ENCODE measurements at places on chromosomes 11 and 22.

GRCh38 chr22:29756341-29756740 lies 10.5 kb downstream of the ZMAT5 start:
- no peak overlapping the region for H3K27ac ChIP-seq
- no peaks in the 10 kb centered on the region for H3K27me3 ChIP-seq
- H3K4me1 ChIP-seq: no peaks in the 10 kb centered on the region
- H3K4me3 ChIP-seq: no peak overlapping the region
- DNase-seq: no peak

GRCh38 chr11:103483996-103484395 lies 374.8 kb downstream of the DYNC2H1 start:
- H3K4me3 ChIP-seq: no peak overlapping the region
- no peaks in the 10 kb centered on the region for H3K27me3 ChIP-seq
- H3K4me1 ChIP-seq: no peaks in the 10 kb centered on the region
- H3K36me3 ChIP-seq: no peaks in the 10 kb centered on the region

GRCh38 chr11:24357620-24358410 lies 139.0 kb upstream of the LUZP2 start:
- no peak overlapping the region for H3K4me3 ChIP-seq
- no peak overlapping the region for H3K27ac ChIP-seq
- DNase-seq: no peak
- no peaks in the 10 kb centered on the region for H3K36me3 ChIP-seq
- no peaks in the 10 kb centered on the region for H3K4me1 ChIP-seq

GRCh38 chr11:77472991-77473800 lies 698 bp downstream of the PAK1 start:
- peak overlapping the region; percentile 56 for H3K4me3 ChIP-seq
- no peaks in the 10 kb centered on the region for H3K4me1 ChIP-seq
- no peaks in the 10 kb centered on the region for H3K27me3 ChIP-seq

DNA sequence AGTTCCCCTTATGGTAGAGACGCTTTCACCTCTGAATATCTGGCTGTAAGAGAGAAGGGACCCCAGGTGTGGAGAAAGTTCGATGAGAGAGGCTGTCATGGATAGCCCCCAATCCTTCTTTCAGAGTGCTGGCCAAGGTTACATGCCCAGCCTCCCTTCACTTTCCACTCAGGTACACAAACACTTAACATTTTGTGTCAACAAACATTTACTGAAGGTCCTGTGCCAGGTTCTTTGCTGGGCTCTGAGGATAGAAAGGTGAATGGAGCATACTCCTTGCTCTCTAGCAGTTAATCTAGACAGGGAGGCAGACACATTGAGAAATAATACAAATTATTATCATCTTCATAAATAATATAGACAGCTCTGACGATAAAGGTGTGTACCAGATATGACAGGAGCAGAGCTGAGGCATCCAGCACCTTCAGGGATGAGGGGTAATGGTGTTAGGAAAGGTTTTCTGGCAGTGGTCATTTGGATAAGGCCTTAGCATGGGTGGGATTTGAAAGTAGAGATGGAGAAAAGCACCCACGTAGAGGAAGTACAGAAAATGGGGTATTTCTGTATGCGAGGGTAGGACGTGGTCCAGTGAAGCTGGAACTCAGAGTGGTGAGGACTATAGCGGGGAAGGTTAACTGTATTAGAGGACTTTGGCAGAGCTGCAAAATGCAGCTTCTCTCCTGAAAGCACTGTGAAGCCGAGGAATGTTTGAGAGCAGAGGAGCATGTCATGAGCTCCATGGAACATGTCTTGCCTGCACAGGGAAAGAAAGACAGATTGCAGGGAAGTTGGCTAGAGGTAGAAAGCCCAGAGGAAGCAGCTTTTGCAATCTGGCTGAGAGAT lies 19.6 kb downstream of the PPFIBP2 start:
- H3K27me3 ChIP-seq: peaks cover 5% of the 10 kb centered on the region
- DNase-seq: no peak
- no peaks in the 10 kb centered on the region for H3K4me1 ChIP-seq
- no peaks in the 10 kb centered on the region for H3K36me3 ChIP-seq
- H3K4me3 ChIP-seq: no peak overlapping the region

GRCh38 chr22:35950262-35950661 lies 78.4 kb downstream of the RBFOX2 start:
- H3K36me3 ChIP-seq: no peaks in the 10 kb centered on the region
- H3K27me3 ChIP-seq: no peaks in the 10 kb centered on the region
- H3K4me3 ChIP-seq: no peak overlapping the region
- DNase-seq: no peak

DNA sequence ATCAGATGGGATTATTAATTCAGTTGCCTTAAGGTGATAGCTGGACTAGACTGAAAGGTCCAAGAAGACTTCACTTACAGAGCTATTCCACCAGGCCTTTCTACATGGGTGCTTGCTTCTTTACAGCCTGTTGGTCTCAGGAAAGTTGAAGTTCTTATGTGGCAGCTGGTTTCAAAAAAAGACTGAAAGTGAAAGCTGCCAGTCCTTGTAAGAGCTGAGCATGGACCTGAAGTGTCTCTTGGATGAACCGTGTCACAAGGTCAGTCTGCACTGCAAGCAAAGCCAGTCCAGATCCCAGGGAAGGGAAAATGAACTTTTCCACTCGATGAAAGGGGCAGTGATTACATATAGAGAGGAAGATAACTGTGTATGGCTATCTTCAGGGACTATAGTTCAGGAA lies 201.5 kb upstream of the LUZP2 start:
- no peak for DNase-seq
- no peaks in the 10 kb centered on the region for H3K36me3 ChIP-seq
- H3K27ac ChIP-seq: no peak overlapping the region
- no peak overlapping the region for H3K4me3 ChIP-seq
- H3K27me3 ChIP-seq: no peaks in the 10 kb centered on the region
- no peaks in the 10 kb centered on the region for H3K4me1 ChIP-seq

DNA sequence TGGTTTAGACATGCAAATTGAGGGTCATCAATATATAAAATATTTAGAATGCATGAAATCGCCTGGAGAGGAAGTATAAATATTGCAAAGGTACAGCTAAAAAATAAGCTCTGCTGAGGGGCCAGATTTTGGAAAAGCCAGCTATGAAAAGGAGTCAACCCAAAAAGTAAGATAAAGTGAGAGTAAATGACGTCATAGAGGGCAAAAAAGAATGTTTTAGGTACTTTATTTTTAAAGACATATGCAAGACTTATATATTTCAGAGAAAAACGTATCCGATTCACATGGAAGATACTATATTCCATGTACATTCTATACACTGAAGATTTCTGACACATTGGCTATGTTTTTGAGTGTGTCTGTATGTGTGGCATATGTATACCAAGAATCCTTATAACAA lies 13.6 kb downstream of the GRM5 start:
- no peak overlapping the region for H3K4me3 ChIP-seq
- no peak for DNase-seq
- no peaks in the 10 kb centered on the region for H3K36me3 ChIP-seq
- no peaks in the 10 kb centered on the region for H3K4me1 ChIP-seq

DNA sequence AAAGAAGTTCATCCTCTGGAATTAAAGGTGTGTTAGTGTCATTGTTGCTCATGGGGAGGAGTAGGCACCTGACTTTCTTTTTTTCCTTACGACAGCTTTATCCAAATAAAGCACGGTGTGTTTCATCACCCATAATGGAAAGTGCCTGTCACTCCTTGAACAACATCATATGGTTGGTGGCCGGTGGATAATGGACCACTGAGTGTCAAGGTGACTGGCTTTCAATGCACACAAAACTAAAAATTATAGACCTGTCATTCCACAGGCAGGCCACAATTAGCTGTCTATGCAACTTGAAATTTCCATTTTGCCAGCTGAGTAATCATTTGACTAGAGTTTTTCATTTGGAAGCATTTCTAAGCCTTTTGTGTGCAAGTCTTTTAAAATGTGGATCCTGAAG lies 45.0 kb upstream of the MPPED2 start:
- no peaks in the 10 kb centered on the region for H3K36me3 ChIP-seq
- DNase-seq: no peak
- H3K4me1 ChIP-seq: no peaks in the 10 kb centered on the region
- no peak overlapping the region for H3K4me3 ChIP-seq

DNA sequence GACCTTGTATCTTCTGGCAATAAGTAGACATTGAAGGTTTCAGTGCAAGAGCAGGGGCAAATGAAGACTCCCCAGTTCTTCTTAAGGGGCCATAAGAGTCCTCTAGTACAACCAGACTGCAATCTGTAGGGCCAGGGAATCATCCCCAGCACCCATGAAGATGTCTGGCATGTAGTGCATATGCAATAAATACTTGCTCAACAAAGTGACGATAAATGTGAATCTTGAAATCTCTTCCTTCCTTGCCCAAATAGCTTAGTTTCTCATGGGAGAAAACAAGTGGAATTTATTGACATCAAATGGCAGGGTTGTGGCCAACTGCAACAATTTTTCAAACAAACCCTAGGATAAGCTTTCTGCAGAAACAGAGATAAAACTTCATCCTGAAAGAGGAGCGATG lies 107.6 kb downstream of the ABTB2 start:
- H3K27me3 ChIP-seq: no peaks in the 10 kb centered on the region
- no peaks in the 10 kb centered on the region for H3K36me3 ChIP-seq
- H3K4me1 ChIP-seq: peaks cover 10% of the 10 kb centered on the region
- DNase-seq: no peak
- no peak overlapping the region for H3K4me3 ChIP-seq
- H3K27ac ChIP-seq: no peak overlapping the region

DNA sequence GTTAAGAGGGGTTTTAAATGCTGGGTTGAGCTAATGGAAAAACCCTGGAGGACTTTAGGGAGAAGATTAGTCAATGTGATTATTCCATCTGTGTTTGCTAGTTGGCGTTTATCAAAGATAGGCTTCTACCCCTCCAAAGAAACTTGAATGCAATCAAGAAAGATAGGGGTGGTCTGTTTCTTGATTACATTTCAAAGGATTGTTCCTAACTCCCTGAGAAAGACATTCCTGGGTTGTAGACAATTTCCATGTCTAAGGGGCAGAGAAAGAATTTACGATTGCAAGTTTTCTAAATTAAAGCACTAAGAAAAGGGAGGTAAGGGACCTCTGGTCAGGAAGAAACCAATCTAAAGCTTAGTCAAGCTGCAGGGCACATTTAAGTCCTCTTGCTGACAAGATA lies 2268.7 kb downstream of the LRRC4C start:
- DNase-seq: no peak
- no peak overlapping the region for H3K4me3 ChIP-seq
- no peaks in the 10 kb centered on the region for H3K36me3 ChIP-seq
- H3K27me3 ChIP-seq: no peaks in the 10 kb centered on the region
- no peaks in the 10 kb centered on the region for H3K4me1 ChIP-seq

DNA sequence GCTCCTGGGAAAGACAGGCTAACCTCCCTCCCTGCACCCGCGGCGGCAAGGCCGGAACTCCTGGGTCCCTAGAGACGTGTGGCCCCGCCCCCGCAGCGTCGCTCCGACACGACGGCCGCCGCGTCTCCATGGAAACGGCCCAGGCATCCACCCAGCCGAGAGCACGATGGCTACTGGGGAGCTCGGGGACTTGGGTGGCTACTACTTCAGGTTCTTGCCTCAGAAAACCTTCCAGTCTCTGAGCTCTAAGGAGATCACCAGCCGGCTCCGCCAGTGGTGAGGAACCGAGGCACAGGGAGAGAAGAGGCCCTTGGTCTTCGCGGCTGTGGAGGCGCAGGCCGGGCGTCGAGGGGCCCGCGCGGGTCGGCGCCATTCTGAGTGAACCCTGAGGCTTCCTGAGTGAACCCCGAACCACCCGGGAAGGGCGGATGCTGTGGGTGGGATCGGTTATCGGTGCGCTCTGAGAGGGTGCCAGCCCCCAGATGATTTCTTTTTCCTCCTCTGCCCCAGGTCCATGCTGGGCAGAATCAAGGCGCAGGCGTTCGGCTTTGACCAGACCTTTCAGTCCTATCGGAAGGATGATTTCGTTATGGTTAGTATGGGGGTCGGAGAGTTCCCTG lies at the start of gene CFAP300:
Gene CFAP300 (plus strand): TSS at position 133 of the 620 bp plus-strand sequence. CDS start 34 bp downstream, at position 167.
- H3K27ac ChIP-seq: peak within 1 kb of the TSS; percentile 57
- H3K4me3 ChIP-seq: peak within 1 kb of the TSS; percentile 37
- peak; percentile 74 for DNase-seq
- H3K36me3 ChIP-seq: no peaks in the 10 kb centered on the region
- H3K4me1 ChIP-seq: no peaks in the 10 kb centered on the region
- no peaks in the 10 kb centered on the region for H3K27me3 ChIP-seq

DNA sequence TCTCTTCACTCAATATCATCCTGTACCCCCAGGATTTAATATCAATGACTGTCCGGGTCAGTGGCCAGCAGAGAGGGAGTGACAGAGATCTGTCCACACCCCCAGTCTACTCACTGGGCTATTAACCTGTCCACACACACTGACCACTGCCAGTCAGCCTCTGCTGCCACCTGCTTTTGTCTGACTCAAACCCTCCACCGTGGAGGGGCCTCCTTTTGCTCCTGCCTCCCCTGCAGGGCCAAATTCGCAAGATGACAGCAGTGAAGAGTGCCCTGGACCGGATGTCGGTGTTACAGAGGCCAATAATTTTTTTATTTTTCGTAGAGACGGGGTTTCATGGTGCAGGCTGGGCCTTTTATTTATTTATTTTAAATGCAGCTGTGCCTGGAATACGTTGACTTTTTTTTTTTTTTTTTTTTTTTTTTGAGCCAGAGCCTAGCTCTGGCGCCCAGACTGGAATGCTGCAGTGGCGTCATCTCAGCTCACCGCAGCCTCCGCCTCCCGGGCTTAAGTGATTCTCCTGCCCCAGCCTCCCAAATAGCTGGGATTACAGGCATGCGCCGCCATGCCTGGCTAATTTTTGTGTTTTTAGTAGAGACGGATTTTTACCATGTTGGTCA lies 5.1 kb downstream of the PDXP start:
- DNase-seq: peak; percentile 37
- H3K36me3 ChIP-seq: peaks cover 3% of the 10 kb centered on the region
- no peak overlapping the region for H3K4me3 ChIP-seq
- peaks cover 16% of the 10 kb centered on the region for H3K4me1 ChIP-seq

DNA sequence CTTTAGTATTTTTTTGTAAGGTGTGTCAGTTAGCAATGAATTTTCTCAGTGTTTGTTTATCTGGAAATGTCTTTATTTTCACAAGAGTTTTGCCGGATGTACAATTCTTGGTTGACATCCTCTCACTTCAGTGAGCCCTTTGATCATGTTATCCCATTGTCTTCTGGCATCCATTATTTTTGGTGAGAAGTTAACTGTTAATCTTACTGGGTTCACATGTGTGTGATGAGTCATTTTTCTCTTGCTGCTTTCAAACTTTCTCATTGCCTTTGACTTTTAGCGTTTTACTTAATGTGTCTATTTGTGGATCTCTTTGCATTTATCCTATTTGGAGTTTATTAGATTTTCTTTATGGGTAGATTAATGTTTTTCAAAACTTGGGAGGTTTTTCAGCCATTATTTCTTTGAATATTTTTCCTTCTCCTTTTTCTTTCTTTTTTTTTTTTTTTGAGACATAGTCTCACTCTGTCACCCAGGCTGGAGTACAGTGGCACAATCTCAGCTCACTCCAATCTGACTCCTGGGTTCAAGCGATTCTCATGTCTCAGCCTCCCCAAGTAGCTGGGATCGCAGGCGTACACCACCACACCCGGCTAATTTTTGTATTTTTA lies 100.5 kb upstream of the RRM1 start:
- no peaks in the 10 kb centered on the region for H3K4me1 ChIP-seq
- H3K36me3 ChIP-seq: no peaks in the 10 kb centered on the region
- no peak for DNase-seq
- no peaks in the 10 kb centered on the region for H3K27me3 ChIP-seq

GRCh38 chr11:9876331-9876730 lies 212.5 kb downstream of the SWAP70 start:
- no peak overlapping the region for H3K4me3 ChIP-seq
- no peak for DNase-seq
- no peaks in the 10 kb centered on the region for H3K27me3 ChIP-seq
- H3K4me1 ChIP-seq: no peaks in the 10 kb centered on the region

GRCh38 chr11:73198677-73199076 lies 19.4 kb upstream of the P2RY2 start:
- DNase-seq: no peak
- H3K36me3 ChIP-seq: no peaks in the 10 kb centered on the region
- H3K4me1 ChIP-seq: peaks cover 6% of the 10 kb centered on the region
